ENCODE measurements at places on chromosomes 11 and 22.

GRCh38 chr11:17185938-17186337 lies 21.8 kb downstream of the PIK3C2A start:
- DNase-seq, result no peak

GRCh38 chr11:57213342-57214097 lies 23.5 kb downstream of the APLNR start:
- no peak for DNase-seq

- no peak for DNase-seq
These were observed 356.2 kb downstream of the METTL15 start for GRCh38 chr11:28464252-28464867.

- DNase-seq, result no peak
These were observed 90.0 kb downstream of the GRIK4 start for GRCh38 chr11:120601536-120601935.

DNA sequence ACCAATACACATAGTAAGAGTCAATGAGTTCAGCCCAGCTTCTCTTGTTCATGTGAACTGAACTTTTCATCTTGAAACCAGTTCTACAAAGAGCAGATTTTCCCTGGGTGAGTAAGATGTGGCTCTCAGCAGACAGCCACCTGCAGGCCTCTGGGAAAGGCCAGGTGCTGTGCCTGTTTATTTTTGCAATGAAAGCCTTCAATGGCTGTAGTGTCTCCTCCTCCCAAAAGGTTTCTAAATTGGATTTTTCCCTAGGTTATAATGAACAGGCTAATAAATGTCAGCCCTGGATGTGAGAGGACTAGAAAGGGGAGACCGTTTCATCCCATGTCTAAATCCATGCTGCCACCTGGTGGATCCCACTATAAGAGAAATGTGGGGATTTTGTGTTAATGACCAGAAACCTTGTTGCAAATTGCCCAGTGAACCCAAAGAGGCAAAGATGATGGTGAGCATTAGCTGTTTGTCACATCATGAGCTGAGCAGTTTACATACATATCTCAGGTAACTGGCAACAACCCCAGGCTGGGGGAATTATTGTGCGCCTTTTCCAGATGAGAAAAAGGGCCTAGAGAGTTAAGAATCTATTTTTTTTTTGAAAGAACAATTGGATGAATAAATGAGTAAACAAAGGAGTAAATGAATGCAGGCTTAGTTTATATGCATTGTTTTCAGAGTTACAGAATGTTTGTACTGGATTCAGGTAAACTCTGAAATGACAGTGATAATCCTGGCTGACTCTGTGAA lies 12.7 kb downstream of the C11orf91 start:
- DNase-seq, result no peak

- DNase-seq, result no peak
These were observed 152.8 kb downstream of the TBC1D22A start for GRCh38 chr22:46914916-46915894.

- no peak for DNase-seq
These were observed 14.4 kb upstream of the SERPINH1 start for GRCh38 chr11:75547617-75548058.

DNA sequence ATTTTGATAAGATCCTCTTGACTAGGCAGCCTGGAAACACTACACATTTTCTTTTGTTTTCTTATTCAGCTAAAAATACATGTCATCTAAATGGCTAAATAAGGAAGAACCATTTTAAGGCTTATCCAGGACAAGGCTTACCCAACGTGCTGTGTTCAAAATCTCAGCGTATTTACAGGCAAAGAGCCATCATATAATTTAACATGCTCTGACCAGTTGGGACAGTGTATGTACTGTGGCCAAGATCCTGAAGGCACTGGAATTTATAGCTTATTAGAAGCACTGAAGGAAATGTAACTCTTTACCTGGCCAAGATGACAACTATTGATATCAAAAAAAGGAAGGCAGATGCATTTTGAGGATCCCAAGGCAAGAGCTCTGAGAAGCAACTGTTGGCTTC lies 71.1 kb downstream of the PPFIBP2 start:
- DNase-seq, result no peak

DNA sequence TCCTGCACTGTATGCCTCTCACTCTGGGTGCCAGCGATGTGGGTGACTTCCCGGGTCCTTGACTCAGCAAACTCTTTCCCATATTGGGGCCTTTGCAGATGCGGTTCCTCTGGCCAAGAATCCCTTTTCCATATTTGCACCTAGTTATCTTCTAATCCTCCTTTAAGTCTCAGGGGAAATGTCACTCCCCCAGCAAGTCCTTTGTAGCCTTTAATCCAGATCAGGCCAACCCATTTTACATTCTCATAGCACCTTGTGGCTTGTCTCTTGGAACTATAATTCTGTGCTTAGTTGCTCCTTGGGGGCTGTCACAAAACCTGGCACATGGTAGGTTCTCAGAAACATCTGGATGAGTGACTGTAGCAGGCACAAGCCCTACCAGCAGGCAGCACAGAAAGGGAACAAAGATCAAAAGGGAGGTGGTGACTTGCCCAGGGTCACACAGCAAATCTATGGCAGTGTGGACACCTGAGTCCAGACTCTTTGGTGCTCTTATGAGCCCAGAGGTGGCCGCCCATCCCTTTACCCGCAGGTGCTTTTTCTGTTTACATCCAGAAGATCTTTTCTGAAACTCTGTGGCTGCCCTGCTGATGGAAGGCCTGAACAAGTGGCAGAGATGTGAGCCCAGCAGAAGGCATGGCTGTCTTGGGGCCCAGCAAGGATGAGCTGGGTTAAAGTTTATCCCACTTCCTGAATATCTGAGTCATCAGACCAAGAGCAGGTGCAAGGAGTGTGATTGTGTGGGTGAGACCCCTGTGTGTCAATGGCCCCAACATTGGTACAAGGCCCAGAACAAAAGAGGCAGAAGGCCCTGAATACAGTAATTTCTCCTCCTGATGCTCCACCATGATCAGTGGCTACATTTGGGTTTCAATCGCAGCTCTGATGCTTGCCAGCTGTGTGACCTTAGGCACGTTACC lies 78.6 kb upstream of the GRK3 start:
- no peak for DNase-seq

GRCh38 chr11:76802621-76803020 lies 19.5 kb downstream of the TSKU start:
- DNase-seq, result no peak

DNA sequence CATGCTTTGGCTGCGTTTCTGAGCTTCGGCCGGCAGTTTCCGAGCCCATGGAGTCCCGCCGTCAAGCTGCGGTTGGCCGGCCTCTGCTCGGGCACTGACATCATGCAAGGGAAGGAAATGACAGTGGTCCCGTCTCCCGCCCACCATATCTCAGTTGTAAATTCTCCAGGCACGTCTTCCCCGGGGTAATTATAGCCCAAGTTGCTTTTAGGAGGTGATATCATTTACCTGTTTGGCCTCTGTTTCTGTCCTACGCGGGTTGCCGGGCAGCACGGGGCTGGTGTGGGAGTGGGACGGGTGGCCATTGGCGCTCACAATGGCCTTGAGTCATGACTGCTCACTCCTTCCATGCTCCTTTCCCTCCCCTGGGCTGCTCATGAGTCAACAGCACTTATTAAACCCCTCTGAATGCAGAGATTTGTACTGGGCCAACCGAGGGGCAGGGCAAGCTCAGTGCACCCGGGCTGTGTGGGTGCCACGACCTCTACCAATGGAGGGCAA lies 4.2 kb upstream of the ANO1 start:
- DNase-seq, result no peak
